Occipital lobe (tissue), 3 donors: ENCODE measurements at places on chromosomes 2 and 18.

GRCh38 chr18:9513971-9514512, 38.7 kb downstream of the RALBP1 start:
- no peak for DNase-seq

GRCh38 chr2:38653715-38654527, 12.0 kb upstream of the GALM start:
- DNase-seq, result no peak

DNA sequence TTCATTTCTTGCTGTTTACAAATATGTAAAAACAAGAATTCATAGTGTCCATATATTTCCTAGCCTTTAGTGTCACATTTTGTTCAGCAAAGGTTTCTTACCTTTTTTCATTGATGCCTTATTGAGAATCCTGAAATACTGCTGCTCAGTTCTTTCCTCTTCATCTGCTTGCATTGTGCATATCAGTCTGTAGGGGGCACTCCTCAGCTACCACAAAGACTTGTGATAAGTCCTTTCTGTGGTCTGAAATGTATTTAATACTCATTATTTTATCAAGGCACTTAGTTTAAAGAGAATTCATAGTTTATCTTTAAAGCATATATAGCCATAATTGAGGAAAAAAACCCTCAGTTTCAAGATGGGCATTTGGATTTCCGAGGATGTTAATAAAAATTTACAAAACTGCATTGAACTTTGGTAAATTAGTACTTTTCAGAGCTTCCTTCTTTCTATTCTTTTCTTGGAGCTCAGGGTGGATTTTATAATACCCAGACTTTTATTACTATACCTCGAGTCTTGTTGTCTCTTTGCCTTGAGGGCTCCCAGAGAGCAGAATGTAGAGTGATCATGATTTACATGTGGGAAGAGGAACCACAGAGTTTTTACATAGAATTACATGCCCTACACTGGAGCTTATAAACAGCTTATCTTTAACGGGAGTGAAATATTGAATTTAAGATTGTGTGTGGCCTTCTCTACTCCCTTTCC, 570.1 kb downstream of the PLCL1 start:
- no peak for DNase-seq

GRCh38 chr2:123609077-123609476, 416.0 kb upstream of the CNTNAP5 start:
- DNase-seq, result no peak

- no peak for DNase-seq
These were observed 77.8 kb downstream of the GYPC start for GRCh38 chr2:126733795-126734194.

- no peak for DNase-seq
These were observed 6.1 kb upstream of the TBC1D8 start for GRCh38 chr2:101157272-101157671.

DNA sequence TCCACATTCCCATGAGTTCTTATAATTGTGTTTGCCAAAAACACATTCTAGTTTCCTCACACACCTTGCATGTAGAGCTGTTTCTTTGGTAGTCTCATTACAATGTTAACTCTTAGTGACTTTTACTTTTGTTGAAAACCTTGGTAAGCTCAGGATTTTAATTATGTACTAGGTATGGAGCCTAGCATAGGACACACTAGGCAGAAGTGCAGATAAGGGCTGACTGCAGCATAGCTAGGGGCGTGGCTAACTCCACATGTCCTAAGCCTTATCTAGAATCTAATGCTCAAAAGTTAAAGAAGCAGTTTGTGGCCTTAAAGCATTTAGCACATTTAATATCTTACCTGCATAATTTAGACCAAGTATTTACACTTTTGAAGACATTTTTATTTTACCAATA, 153.7 kb upstream of the FBXO11 start:
- DNase-seq, result no peak

DNA sequence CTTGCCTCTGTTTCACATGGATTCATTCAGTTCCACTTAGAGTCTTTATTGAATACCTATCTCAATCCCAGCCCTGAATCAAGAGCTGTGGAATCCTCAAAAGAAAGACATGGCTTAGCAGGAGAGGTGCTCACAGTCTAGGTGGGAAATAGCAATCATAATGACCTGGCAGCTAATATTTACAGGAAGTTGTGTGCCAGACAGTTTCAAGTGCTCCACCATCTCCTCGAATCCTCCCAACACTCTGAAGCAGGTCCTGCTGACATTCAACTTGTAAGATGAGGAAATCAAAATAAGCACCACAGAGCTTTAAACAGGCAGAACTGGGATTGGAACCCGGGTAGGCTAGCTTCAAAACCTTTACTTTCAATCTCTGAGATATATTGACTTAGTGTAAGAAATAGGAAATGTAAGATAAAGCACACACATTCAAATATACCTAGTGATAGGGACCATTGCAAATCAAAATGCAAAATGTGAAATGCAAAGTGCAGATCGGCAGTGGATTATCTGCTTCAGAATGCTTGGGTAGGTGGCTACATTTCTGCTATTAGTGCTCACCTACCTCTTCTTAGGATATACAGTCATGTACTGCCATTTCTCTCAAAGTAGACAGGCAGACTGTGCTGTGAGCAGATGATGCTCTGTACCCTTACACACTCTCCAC, 182.0 kb downstream of the PRKCE start:
- DNase-seq, result no peak

GRCh38 chr2:189783451-189783926, 650 bp downstream of the ORMDL1 start:
- no peak for DNase-seq

DNA sequence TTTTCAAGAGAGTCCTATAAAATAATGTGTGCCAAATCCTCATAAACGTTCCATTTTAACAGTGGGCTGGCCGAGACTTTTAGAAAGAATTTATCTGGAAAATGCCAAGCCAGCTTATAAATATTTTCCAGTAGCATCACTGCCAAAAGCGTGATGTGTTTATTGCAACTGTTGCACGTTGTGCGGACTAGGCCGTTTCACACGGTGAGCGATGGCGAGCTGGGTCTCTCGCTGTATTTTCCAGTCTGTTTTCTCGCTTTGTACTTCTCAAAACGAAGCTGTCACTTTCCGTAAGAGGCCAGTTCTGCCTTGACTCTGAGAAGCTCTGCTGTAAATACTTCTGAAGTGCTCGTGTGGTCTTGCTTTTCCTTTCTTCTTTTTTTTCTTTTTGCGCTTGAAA, 65.0 kb upstream of the ZNF236 start:
- no peak for DNase-seq

DNA sequence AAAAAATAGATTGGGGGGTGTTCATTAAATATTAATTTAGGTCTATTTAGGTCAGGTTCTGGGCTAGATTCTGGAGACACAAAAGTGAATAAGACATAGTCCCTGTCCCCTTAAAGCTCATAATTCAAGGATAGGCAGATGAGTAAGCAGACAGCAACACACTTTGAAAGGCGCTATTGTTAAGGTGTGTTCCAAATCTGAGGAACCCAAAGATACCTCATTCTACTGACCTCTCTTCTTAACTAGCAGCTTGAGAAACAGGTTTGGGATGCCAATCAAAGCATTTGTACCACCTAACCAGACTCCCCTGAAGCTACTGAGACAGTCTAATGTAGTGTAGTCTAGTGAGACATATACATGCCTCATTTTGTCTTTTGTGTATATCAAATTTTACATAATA, 34.8 kb downstream of the SEMA4F start:
- DNase-seq, result no peak

- no peak for DNase-seq
These were observed 425.7 kb downstream of the SETBP1 start for GRCh38 chr18:45106331-45106774.

- no peak for DNase-seq
These were observed 29.0 kb upstream of the CFAP36 start for GRCh38 chr2:55490554-55490953.
